ENCODE measurements at places on chromosomes 6 and 20. TPM values are rescaled to one million over a fixed set of nuclear protein-coding genes. Genes with fewer than 3 reads are reported as not detected.

The RIPK1 gene
- total RNA-seq = 29.0 TPM

The SYTL3 gene
- 45.2 TPM for total RNA-seq

The MAPK13 gene
- total RNA-seq = 46.9 TPM

The HS3ST5 gene
- total RNA-seq = not detected

The POPDC3 gene
- not detected for total RNA-seq

The ISM1 gene
- 1.3 TPM for total RNA-seq

The IP6K3 gene
- not detected for total RNA-seq

The GNMT gene
- total RNA-seq = 0.45 TPM

Measured in activated naive CD4-positive, alpha-beta T cell treated with anti-CD3 and anti-CD28 coated beads, Interleukin-2, amount 10 ng/mL, durations not matched to agents 5 hours and 36 hours (primary cell).